Psoas muscle (tissue), 8 donors: ENCODE measurements at places on chromosomes 13 and 19.
A peak's percentile ranks its signal among the peaks of the same experiment; 100 is the strongest.

- H3K27me3 ChIP-seq = no peaks in the 10 kb centered on the region
- peaks cover 4% of the 10 kb centered on the region for H3K4me1 ChIP-seq
- no peaks in the 10 kb centered on the region for H3K36me3 ChIP-seq
- no peak overlapping the region for H3K27ac ChIP-seq
- no peak for DNase-seq
- H3K4me3 ChIP-seq = no peak overlapping the region
Measured at GRCh38 chr13:35278917-35279316, 197.6 kb downstream of the MAB21L1 start.

GRCh38 chr19:29188289-29189032 is 24.5 kb downstream of the UQCRFS1 start:
- H3K27ac ChIP-seq = no peak overlapping the region
- peak; percentile 41 for DNase-seq
- no peaks in the 10 kb centered on the region for H3K4me1 ChIP-seq
- no peaks in the 10 kb centered on the region for H3K36me3 ChIP-seq
- H3K27me3 ChIP-seq = no peaks in the 10 kb centered on the region

GRCh38 chr13:98613591-98613990 is 36.7 kb upstream of the STK24 start:
- no peak overlapping the region for H3K27ac ChIP-seq
- no peaks in the 10 kb centered on the region for H3K36me3 ChIP-seq
- no peak overlapping the region for H3K4me3 ChIP-seq
- H3K4me1 ChIP-seq = no peaks in the 10 kb centered on the region

DNA sequence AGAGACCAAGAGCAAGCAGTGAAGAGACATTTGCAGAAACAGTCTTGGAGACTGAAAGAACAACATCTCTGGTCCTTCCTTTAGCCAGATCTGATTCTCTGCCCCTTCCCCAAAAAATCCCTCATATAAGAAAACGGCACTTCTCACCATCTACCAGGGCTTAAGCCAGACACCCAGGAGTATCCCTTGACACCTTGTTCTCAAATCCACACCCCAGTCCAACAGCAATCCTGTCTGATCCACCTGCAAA is 1.7 kb upstream of the PLEKHG2 start:
- H3K27me3 ChIP-seq = no peaks in the 10 kb centered on the region
- no peak for DNase-seq
- H3K4me1 ChIP-seq = peaks cover 17% of the 10 kb centered on the region
- peak overlapping the region; percentile 96 for H3K27ac ChIP-seq
- no peaks in the 10 kb centered on the region for H3K36me3 ChIP-seq
